ENCODE measurements at places on chromosomes 1 and 21. TPM values are rescaled to one million over a fixed set of nuclear protein-coding genes. Genes with fewer than 3 reads are reported as not detected.

DNA sequence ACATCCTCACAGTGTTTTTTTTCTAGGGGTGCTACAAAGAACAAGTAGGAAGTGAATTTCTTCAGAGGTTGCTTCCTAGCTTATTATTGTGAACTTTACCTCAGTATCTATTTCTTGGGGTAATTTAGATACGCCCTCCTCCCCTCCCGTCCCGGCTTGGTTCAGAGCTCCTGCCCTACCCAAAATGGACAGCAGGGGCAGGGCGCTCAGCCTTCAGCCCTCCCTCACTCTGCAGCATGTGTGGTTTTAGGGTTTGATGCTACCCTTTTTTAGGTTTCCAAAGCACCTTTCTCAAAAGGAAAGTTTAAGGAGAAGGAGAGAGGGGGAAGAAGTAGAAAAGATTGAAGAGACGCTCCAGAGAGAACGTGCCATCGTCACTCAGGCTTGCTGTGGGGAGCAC is 16.9 kb upstream of the POGK start:
- no peak overlapping the region for H3K27ac ChIP-seq
- no peak for DNase-seq
- H3K4me1 ChIP-seq, result no peaks in the 10 kb centered on the region
- no peaks in the 10 kb centered on the region for H3K36me3 ChIP-seq
- H3K4me3 ChIP-seq, result no peak overlapping the region

GRCh38 chr1:56468518-56468917 is 110.8 kb downstream of the PLPP3 start:
- DNase-seq, result no peak
- H3K4me3 ChIP-seq, result no peak overlapping the region
- peaks cover 28% of the 10 kb centered on the region for H3K4me1 ChIP-seq
- H3K36me3 ChIP-seq, result no peaks in the 10 kb centered on the region
- H3K27ac ChIP-seq, result no peak overlapping the region

- H3K27me3 ChIP-seq, result no peaks in the 10 kb centered on the region
- no peak for DNase-seq
- H3K27ac ChIP-seq, result no peak overlapping the region
- no peaks in the 10 kb centered on the region for H3K36me3 ChIP-seq
- no peak overlapping the region for H3K4me3 ChIP-seq
Measured at GRCh38 chr1:93607814-93608186, 73.8 kb downstream of the BCAR3 start.

DNA sequence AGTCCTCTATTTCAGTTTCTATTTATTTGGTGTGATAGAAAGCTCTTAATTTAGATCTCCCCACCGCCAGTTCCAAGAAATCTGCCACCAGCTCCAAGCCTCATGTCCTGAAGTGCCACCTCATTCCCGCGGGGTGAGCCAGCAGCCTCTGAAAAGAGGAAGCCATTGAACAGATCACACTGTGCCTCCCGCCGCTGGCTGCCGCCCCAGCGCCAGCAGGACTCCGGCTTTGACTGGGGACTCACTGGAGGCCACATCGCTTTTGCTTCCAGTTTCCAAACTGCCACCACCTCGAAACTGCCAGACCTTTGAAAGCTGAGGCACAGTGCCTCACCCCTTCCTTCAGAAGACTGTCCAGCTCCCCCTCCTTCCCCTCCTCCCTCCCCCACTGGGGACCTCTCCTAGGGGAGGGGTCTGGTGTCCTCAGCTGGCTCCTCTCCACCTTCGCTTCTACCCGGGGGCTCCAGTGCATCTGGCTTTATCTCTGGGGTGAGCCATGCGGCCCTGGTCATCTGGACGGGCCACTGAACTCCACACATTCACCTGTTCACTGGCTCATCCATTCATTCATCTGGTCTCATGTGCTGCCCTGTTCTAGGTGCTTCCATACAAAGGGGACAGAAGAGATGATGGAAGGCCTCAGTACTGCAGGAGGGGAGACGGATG is 58.9 kb downstream of the VPS26C start:
- peak overlapping the region; percentile 66 for H3K27ac ChIP-seq
- no peaks in the 10 kb centered on the region for H3K27me3 ChIP-seq
- H3K4me1 ChIP-seq, result peaks cover 9% of the 10 kb centered on the region
- H3K4me3 ChIP-seq, result no peak overlapping the region

- H3K4me3 ChIP-seq, result no peak overlapping the region
- peaks cover 2% of the 10 kb centered on the region for H3K4me1 ChIP-seq
- no peak for DNase-seq
- H3K36me3 ChIP-seq, result no peaks in the 10 kb centered on the region
- H3K27ac ChIP-seq, result no peak overlapping the region
Measured at GRCh38 chr21:34597406-34597805, 17.5 kb downstream of the RCAN1 start.

DNA sequence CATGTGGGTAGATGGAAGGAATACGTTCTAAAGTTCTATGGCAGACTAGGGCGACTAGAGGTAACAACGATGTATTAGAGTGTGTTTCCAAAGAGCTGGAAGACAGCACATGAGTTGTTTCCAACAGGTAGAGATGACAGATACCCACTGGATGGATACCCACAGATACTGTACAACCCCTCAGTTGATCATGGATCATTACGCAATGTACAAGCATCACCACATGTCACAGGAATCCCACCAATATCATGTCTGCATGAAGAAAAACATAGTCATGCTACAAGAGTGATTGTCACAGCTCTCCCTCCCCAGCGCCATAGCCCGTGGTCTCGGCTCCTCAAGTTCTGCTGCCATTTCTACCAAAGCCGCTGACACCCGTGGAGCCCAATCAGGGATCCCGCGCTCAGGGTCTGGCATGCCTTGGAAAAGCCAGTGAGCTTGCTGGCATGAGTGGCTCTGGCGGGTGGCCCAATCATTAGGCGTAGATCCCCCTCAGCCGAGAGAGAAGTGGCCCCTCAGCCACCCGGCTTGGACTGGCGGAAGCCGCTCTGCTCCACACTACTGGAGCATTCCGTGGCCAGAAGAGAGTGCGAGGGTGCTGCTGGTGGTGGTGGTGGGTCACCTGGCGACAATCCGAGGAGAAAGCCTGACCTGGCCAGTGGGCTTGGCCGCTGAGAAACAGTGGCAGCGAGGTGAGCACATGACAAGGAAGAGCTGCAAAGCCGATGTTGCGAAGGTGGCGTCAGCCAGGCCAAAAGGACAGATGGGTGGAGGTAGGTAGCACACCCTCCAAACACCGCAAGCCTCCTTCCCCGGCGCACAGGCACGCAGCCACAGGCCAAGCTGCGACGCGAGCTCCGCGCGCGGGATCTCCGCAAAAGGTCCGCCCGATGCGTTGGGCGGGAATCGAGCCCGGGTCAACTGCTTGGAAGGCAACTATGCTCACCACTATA is 65.7 kb upstream of the FCGR2A start:
- peaks cover 1% of the 10 kb centered on the region for H3K4me1 ChIP-seq
- no peak for DNase-seq
- no peaks in the 10 kb centered on the region for H3K36me3 ChIP-seq
- peak overlapping the region; percentile 66 for H3K4me3 ChIP-seq

DNA sequence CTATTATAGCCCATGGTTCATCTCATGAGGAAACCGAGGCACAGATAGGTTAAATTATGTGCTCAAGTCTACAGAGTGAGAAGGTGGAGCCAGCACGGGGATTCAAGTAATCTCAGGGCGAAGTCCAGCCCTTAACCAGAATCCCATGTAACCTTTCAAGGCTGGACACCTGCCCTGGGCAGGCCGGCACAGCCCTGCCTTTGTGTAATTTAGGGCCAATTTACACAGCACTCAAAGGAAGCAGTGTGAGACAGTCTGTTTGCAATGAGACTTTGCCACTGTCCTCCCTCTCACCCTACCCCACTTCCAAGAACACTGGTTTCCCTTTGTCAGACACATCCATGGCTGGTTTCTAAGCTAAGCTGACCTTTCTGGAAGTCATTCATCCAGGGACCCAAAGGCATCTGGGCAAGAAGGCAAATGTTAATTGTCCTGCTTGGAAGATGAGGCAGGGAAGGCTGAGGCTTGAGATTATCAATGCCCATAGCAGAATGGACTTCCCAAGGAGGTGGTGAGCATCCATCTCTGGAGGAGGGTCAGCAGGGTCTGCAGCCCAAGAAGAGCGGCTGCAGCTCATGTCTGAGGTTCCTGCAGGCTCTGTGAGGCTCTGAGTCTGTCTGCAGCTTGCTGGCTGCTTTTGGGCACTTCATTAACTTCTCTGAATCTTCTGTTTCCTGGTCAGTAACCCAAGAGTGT is 159.2 kb downstream of the TRABD2B start:
- DNase-seq, result no peak
- H3K4me3 ChIP-seq, result no peak overlapping the region
- H3K36me3 ChIP-seq, result peaks cover 9% of the 10 kb centered on the region

GRCh38 chr1:113519556-113519955 is 129.2 kb downstream of the MAGI3 start:
- no peak overlapping the region for H3K27ac ChIP-seq
- DNase-seq, result no peak
- no peak overlapping the region for H3K4me3 ChIP-seq
- peaks cover 17% of the 10 kb centered on the region for H3K4me1 ChIP-seq
- H3K36me3 ChIP-seq, result peaks cover 15% of the 10 kb centered on the region

DNA sequence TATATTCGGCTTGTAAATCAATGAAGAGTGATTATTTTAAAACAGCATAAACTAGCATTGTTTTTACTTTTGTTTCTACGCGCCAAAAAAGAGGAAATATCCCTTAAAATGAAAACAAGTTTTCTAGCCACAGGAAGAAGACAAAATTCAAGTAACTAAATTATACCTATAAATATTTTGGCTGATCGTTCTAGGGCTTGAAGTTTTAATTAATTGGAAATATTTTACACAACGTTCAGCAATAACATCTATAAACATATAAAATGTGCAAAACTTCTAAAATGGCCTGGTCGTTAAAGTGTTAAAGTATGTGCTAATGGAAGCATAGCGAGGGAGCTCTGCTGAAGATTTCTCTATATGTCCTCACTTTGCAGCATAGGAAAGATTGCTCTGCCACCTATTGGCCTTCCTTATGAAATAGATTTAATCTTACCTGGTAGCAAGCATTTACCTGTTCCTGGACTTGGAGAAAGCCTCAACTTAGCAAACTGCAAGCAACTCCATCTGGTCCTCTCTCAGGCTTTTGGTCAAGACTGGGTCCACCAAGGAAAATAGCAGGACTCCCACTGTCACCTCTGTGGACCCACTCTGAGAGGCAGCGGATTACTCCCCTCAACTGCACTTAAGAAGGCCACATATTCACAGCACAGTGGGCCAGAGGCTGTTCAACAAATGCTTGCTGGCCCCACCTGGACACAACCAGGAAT is 351.3 kb upstream of the RUNX1 start:
- no peaks in the 10 kb centered on the region for H3K36me3 ChIP-seq
- H3K4me1 ChIP-seq, result peaks cover 6% of the 10 kb centered on the region
- no peak for DNase-seq
- no peak overlapping the region for H3K27ac ChIP-seq
- H3K4me3 ChIP-seq, result no peak overlapping the region

- H3K27me3 ChIP-seq, result no peaks in the 10 kb centered on the region
- H3K4me3 ChIP-seq, result peak within 1 kb of the TSS; percentile 80
- H3K36me3 ChIP-seq, result peaks cover 1% of the 10 kb centered on the region
- H3K27ac ChIP-seq, result peak within 1 kb of the TSS; percentile 41
- DNase-seq, result no peak
- H3K4me1 ChIP-seq, result peaks cover 9% of the 10 kb centered on the region
Measured at GRCh38 chr1:6554907-6555778, at the start of gene TAS1R1. TAS1R1 (plus strand) TSS chr1:6555307; CDS start chr1:6555374, 67 bp downstream.

DNA sequence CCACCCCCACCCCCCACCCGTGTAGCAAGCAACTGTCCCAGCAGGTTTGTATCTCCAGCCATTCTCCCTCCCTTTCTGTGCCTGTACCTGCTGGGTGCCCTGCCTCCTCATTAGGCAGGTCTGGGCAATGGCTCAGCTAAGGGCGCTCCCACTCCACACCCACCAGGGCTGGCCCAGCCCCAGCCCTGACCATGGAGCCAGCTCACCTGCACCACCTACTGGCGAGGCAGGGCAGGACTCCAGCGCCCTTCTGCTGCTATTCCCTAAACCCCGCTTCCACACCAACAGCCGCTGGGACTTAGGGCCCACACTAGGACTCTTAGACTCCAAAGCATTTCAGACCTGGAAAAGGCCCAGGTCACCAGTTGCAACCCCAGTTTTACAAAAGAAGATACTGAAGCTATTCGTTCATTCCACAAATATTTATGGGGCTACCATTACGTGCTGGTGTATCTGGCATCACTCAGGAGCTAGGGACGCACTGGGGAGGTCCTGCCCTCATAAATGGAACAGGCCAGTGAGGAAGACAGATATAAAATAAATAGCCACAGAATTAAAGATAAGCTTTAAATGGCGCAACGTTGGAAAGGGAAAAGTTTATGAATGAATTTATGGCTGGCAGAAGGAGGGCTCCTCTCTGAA is 24.0 kb downstream of the PGLYRP3 start:
- no peaks in the 10 kb centered on the region for H3K36me3 ChIP-seq
- H3K4me3 ChIP-seq, result no peak overlapping the region
- H3K27ac ChIP-seq, result no peak overlapping the region
- no peaks in the 10 kb centered on the region for H3K4me1 ChIP-seq

DNA sequence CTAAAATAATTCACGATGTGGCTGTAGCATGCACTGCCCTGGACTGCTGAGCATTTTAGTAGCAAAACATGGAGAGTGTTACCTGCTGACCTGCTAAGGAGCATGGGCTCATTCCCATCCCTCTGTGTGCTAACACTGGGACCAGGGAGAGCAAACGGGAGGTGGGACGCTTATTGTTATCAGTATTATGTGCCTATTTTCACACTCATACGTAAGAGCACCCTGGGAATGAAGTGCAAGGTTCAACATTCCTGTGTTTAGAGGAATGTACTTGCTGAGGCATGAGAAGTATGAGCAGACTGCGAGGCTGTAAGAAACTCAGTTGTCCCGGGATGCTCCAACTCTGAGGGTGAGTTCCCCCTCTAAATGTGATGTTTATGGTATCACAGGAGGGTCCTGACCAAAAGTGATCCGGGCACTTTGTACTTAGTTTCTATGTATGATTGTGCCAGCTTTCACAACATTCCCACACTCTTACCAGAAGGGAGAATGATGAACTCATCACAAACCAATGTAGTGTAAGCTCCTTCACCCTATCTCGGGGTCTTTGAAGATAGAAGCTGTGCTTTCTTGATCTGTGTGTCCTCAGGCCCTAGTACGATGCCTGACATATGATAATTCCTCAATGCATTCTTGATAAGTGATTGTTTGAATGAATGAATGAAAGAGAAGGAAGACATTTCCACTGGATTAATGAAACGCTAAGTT is 164.8 kb downstream of the KCNJ6 start:
- no peaks in the 10 kb centered on the region for H3K4me1 ChIP-seq
- peaks cover 17% of the 10 kb centered on the region for H3K27me3 ChIP-seq
- no peak overlapping the region for H3K27ac ChIP-seq

The AHCYL1 gene
- 90.2 TPM for total RNA-seq

The ZNF648 gene
- 0.81 TPM for total RNA-seq

The RWDD3 gene
- total RNA-seq, result 32.2 TPM

The RPTN gene
- not detected for total RNA-seq

The NCSTN gene
- 142 TPM for total RNA-seq

The LGR6 gene
- 0.47 TPM for total RNA-seq

The HHAT gene
- total RNA-seq, result 14.7 TPM

The GUK1 gene
- 101 TPM for total RNA-seq

The ELAPOR1 gene
- 14.6 TPM for total RNA-seq
